ENCODE measurements at places on chromosomes 3 and 15.

GRCh38 chr3:85979034-85979433 lies 1011.9 kb downstream of the VGLL3 start:
- DNase-seq = no peak

DNA sequence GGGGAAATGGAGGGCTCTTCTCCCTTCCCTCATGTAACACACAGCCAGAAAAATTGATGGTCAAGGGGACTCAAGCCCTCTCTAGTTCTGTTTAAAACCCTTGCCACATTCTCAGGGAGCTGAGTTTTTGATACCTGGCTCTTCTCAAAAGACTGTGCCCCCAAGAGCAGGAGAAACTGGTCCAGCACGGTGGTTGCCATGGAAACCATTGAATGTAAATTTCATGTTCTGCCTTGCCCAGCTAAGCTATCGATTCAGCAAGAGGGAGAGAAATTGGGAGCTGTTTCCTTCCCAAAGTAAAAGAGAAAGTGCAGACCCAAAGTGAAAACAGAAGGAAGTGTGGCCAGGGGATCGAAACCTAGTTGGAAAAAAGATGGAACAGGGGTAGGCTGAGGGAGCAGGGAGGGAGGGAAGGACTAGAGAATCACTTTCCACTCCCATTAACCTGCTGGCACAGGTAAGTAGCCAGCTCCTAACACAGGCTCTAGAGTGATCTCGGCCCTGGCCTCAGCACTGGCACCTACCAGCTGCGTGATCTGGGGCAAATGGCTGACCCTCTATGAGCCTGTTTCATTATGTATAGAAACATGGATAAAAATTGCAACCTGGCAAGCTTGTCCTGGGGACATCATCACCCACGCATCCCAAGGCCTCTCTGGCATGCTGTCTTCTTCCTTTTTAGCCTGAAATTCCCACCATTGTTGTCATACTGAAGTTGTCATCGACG lies 140.9 kb downstream of the TPRA1 start:
- DNase-seq = no peak

DNA sequence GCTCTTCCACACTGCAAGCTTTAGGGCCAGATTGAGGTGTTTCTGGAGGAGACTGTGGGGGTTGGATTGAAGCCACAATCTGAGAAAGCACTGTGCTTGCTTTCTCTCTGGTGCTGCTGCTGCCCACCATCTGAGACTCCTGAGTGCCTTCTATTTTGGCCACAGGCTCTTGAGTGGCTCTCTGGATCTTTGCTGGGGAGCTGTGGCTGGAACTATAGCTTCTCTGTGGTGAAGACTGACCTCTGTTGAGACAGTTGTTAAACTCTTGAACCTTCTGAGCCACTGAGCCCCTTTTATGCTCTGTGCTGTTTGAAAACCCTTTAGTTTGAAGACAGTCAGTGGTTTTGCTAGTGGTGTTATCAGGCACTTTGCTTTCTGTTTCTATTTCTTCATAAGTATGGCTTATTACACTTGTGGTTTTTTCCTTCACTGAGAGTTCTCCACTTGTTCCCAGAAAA lies 108.7 kb upstream of the TSPAN3 start:
- DNase-seq = no peak

DNA sequence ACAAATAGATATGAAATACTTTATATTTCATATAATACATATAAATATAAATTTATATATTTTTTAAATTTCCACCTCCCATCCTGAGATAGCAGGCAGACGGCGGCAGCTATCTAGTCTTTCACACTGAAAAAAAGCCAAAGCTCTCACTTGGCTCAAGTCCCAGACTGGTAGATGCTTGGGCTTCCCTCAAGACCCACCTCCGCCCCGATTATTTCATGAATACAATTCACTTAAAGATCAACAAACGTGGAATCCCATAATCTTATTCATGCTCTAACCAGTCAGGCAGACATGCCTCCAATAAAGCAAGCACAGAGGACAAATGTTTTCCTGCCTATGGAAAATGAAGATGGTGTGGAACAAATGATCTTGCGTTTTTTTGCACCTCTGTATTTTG lies 275.9 kb upstream of the NR2F2 start:
- DNase-seq = no peak

GRCh38 chr3:137348936-137349335 lies 391.2 kb downstream of the IL20RB start:
- no peak for DNase-seq

DNA sequence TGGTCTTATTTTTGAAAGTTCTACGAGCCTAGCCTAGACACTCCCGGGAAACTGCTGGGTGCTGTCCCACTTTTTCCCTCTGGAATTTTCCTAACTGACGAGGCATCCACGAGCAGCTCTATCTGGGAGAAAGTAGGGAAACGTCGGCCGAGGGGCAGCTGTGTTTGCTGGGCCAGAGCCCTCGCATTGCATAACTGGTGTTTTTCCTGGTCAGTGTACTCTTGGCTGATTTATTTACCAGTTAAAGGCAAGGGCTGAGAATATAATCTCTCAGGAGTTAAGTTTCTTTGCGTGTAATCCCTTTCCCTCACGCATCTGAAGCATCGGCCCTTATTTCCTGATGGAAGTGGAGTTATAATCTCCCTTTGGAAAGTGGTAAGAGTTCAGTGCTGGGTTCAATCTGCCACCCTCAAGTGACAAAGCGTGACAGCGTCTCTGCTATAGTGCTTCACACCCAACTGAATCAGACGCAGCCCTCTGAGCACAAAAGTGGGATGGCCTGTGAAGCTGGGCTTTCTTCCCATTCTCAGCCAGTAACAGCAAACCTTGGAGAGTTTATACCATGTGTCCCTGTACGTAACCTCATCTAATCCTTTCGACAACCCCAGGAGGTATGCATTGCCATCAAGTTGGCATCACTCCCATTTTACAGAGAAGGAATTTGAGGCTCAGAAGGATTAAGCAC lies 311.5 kb downstream of the RORA start:
- no peak for DNase-seq

DNA sequence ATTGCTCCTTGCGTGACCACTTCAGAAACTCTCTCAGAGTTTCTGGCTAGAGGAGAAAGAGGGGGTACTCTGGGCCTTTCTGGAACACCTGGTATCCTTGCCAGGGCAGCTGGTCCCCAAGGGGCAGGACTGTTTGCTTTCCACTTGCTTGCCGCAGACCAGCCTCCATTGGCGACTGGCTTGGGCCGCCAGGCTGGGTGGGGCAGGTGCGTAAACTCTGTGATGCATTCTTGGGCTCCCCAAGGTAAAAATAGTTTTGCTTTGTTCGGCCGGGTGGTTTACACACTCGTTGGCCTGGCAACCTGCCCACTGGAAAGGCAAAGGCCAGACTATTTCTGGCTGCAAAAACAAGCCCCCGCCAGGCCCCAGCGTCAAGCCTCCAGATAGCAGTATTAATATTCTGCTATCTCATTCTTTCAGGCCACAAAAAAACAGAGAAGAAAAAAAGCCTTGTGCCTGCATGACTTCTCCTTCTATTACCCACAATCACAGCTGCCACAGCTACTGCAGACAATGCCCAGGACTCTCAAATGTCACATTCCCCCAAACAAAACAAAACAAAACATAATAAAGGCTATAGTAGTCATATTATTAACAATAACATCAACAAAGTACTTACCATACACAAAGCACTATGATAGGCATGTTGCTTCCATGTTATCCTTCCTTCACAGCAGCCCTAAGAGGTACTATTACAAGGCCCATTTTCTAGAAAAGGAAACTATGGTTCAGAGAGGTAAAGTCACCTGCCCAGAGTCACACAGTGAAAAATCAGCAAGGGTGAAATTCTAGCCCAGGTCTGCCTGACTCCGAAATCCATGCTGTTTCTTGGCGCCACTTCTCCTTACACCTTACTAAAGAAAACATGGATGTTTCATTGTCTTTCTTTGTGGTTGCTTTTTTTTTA lies 14.0 kb upstream of the SSUH2 start:
- DNase-seq = no peak

DNA sequence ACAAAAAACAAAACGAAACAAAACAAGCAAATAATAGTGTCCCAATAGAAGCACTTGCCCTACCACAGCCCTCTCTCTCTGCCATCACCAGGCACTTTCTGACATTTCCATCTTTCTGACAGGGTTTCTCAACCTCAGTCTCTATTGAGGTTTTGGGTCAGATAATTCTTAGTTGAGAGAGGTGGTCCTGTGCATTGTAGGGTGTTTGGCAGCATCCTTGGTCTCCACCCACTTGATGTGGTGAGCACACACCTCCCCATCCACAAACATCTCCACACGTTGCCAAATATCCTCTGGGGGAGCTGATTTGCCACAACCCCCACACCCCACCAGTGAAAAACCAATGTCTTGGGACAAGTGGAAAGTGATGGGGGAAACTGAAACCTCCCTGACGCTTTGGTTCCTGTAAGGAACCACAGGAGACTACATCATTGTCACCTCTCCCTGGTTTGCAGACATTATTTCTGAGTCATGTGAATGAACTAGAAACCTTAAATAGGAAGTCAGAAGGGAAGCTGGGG lies 733.7 kb upstream of the CFAP20DC start:
- DNase-seq = no peak

DNA sequence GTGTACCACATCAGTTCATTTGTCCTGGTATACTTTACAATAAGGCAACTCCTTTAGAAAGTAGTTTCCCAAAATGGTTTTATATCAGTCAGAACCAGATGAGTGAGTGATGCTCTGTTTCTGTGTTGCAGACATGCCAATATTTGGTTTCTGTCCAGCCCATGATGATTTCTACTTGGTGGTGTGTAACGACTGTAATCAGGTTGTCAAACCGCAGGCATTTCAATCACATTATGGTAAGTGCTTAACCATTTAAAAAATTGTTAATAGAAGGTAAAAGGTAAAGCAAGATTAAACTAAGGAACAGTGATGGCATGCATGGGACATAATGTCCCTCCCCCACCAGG lies 40.0 kb upstream of the SCAANT1 start:
- no peak for DNase-seq

DNA sequence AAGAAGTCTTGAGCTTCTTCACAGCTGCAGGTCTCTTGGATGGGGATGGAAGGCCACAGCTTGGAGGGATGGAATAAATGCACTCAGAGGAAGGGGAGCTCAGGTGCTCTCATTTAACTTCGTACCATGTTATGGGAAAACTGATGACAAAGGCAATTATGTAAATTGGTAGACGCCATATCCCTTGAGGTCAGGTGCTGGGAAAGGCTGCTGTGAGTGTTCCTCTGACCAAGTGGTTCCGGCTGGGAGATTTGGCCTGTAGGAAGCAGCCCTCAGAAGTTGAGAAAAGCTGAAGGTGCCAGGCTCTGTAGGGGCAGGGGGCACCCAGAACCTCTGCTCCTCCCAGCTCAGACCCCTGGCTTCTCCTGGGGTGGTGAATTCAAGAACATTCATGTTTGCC lies 47.1 kb downstream of the FAH start:
- DNase-seq = no peak

DNA sequence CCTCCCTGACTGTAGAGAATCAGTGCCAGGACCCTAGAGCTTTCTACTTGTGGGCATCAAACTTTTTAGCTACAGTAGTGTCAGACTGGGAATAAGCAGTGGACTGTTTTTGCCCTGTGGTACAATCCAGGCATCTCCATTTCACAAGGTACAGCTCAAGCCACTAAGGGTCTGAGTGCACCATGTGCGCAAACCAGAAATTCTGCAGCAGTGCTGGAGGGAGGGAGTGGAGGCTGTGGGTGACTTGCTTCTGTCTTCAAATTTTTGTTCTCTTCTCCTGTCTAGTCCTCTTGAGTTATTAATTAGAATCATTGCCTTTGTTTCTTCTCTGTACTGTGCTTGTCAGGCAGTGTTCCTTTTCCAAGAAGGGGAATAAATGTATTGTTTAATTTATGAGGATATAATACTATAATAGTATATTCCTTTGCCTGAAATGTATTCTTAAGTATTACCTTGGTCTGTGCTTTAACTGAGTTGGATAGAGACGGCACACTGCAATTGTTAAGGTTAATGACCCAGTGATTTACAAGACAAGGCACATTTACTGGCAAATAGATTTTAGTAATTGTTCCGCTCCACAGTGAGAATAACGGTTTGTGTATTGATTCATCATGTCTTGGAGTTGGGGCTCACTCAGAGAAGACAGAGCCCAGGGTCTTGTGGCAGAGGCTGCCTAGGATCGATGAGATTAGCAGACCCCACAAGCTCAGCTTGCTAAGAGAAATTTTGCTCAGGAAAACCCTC lies 390.6 kb upstream of the CFAP20DC start:
- DNase-seq = no peak

DNA sequence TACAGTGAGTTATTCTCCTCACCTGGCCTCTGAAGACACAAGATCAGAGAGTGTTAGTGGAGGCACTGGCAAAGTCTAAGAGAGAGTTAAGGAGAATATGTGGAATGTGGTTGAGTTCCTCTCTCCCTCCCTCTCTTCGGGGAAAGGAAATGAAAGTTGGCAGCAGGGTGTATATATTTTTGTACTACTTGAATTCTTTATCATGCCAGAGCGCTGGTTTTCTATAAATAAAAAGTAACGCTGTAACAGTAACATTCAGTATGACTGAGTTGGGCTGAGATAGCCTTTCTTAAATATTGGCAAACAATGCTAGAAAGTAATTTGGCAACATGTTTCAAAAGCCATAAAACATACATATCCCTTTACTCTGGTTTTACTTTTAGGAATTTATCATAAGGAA lies 77.5 kb upstream of the TNFAIP8L3 start:
- DNase-seq = no peak

GRCh38 chr3:98733812-98734281 lies 29.3 kb upstream of the ST3GAL6 start:
- DNase-seq = no peak

DNA sequence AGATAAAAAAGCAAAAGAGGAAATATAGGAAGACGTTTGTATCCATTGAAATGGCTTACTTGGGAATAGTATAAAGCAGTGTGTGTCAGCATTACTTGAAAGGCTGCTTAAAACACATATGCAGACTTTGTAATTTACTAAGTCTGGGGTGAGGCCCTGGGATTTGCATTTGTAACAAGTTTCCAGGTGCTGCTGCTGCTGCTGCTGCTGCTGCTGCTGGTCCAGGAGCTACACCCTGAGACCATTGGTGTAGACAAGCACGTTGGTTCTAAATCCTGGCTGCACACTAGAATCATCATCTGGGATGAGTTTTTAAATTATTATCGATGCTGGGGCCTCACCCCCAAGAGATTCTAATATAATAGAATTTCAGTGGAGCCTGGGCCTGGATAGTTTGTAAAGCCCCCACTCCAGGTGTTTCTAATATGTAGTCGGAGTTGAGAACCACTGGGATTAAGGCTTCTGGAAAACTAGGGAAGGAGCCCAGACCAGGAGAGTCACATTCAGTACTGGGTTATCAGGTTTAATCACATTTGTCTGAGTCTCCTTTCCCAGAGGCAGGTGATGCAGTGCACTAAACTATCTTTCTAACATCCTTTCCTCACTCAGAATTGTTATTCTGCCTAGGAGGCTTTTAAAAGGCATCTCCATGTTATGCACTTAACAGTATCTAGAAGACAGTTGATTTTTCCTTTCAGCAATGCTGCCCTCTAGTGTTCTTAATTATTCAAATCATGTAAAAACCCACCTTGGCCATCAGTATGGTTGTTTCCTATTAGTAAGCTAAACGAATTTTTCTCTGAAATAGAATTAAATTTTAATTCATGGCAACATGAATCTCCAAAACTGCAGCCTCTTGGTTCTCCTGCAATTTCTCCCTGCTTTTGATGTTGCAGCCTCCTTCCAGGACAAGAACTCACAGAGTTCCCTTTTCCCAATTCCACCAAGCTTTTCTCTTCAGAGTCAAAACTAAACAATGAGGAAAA lies 45.4 kb downstream of the SSR3 start:
- DNase-seq = no peak

All from activated CD4-positive, CD25-positive, alpha-beta regulatory T cell (primary cell).